Neural crest cell (in vitro differentiated cells): ENCODE measurements at places on chromosomes 3 and 15.
A peak's percentile ranks its signal among the peaks of the same experiment; 100 is the strongest.

DNA sequence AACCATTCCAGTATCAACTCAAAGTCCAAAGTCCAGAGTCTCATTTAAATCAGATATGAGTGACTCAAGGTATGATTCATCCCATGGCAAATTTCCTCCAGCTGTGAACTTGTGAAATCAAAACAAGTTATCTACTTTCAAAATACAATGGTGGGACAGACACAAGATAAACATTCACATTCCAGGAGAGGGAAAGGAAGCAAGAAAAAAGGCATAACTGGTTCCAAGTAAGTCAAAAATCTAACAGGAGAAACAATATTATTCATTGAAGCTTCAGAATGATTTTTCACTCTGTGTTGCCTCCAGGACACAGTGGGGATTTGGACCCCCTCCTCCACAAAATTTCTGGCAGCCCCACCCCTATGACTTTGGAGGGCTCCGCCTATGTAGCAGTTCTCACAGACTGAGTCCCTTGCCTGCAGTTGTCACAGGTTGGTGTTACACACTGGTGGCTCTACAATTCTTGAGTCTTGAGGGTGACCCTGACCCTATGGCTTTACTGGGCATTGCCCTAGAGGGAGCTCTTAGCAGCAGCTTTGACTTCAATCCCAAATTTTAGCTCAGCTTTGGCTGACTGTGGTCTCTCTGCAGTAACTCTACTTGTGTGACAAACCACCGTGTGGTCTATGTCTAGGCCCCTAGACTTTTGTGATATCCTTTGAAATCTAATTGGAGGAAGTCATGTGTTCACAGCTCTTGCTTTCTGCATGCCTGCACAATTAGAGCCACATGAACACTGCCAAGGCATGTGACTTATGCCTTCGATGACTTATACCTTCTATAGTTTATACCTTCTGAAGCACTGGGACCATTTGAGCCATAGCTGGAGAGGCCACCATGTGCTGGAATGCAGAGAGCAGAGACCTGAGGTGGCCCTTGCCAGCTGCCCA, 644.2 kb downstream of the GRM7 start:
- H3K27me3 ChIP-seq, result no peaks in the 10 kb centered on the region
- DNase-seq, result no peak
- H3K4me3 ChIP-seq, result no peak overlapping the region
- H3K27ac ChIP-seq, result no peak overlapping the region

GRCh38 chr3:31767920-31768319, 213.1 kb downstream of the OSBPL10 start:
- DNase-seq, result no peak
- H3K27ac ChIP-seq, result no peak overlapping the region
- H3K27me3 ChIP-seq, result no peaks in the 10 kb centered on the region
- H3K4me1 ChIP-seq, result peaks cover 13% of the 10 kb centered on the region
- no peaks in the 10 kb centered on the region for H3K36me3 ChIP-seq

DNA sequence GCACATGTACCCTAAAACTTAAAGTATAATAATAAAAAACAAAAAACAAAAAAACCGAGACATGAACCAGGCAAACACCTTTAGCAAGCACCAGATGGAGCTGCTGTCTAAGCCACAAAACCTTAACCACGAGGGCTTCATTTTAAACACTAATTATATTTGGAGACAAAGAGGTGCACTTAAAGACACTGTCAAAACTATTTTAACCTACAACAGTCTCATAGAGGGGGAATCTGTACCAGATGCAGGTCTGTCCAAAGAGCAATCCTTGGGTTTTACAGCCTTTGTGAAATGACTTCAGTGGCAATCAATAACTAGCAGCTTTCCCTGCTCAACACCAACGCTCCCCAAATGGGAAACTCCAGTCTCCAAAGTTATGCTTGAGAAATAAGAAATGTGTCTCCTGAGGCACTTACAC, 115.7 kb upstream of the TSPAN3 start:
- H3K36me3 ChIP-seq, result no peaks in the 10 kb centered on the region
- no peak overlapping the region for H3K27ac ChIP-seq
- no peak for DNase-seq
- H3K4me3 ChIP-seq, result no peak overlapping the region

DNA sequence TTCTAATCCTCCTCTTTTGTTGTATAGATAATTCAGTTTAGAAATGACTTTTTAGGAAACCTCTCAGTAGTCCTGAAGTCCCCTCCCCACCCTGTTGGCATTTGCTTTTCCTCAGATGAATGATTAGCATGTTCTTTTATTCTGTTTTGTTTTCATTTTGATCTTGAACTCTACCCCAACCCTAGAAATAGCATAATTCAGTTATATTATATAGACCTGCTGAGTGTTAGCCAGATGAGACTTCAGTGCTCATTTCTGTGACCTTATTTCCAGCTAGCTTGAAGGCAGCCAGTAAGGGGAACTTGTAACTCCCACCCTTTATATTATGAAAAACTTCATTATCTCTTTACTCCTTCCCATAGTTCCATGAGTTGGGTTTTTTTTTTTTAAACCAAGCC, 41.2 kb downstream of the SNRK start:
- H3K4me1 ChIP-seq, result peaks cover 38% of the 10 kb centered on the region
- peaks cover 11% of the 10 kb centered on the region for H3K36me3 ChIP-seq
- no peak overlapping the region for H3K27ac ChIP-seq

DNA sequence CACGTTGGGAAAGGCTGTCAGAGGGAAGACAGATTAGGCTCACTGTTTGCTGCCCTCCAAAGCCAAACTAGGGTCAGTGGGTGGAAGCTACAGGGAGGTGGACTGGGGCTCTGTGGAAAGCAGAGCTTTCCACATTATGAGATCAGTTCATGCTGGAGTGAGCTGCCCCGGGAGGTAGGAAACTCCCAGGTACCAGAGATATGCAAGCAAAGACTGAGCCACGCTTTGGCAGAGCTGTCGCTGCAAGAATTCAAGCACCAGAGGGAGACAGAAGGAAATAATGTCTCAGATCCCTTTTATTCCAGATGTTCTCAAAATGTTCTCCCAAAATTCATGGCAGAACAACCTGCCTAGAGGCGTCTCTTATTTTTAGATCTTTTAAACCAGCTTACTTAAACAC, 286.6 kb downstream of the WDR72 start:
- no peak overlapping the region for H3K27ac ChIP-seq
- DNase-seq, result no peak
- H3K4me1 ChIP-seq, result no peaks in the 10 kb centered on the region
- H3K27me3 ChIP-seq, result no peaks in the 10 kb centered on the region
- no peak overlapping the region for H3K4me3 ChIP-seq

DNA sequence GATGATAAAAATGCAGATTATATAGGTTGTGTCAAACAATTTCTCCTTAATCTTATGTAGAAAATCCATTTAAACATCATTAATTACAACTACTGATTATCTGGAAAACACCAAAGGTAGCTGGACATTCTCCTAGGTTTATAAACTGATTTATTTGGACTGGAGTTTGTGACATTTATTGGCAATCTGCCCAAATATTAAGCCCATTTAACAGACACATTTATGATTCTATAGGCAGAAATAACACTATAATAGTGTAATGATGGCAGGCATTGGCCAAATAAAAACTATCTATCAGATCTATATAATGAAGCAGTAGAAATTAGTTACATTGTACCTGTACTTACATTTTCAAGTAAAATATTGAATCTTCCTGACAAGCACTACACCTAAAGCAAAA, 117.8 kb downstream of the TFDP2 start:
- no peaks in the 10 kb centered on the region for H3K27me3 ChIP-seq
- no peak overlapping the region for H3K27ac ChIP-seq
- DNase-seq, result no peak

- peaks cover 5% of the 10 kb centered on the region for H3K36me3 ChIP-seq
- DNase-seq, result no peak
- peak overlapping the region; percentile 19 for H3K27ac ChIP-seq
- H3K27me3 ChIP-seq, result no peaks in the 10 kb centered on the region
Measured at GRCh38 chr15:90465140-90465929, 64.4 kb upstream of the CRTC3 start.

GRCh38 chr15:40061212-40061901, 22.4 kb upstream of the SRP14 start:
- no peak for DNase-seq
- no peaks in the 10 kb centered on the region for H3K27me3 ChIP-seq
- no peak overlapping the region for H3K27ac ChIP-seq
- no peaks in the 10 kb centered on the region for H3K36me3 ChIP-seq
- peaks cover 13% of the 10 kb centered on the region for H3K4me1 ChIP-seq

DNA sequence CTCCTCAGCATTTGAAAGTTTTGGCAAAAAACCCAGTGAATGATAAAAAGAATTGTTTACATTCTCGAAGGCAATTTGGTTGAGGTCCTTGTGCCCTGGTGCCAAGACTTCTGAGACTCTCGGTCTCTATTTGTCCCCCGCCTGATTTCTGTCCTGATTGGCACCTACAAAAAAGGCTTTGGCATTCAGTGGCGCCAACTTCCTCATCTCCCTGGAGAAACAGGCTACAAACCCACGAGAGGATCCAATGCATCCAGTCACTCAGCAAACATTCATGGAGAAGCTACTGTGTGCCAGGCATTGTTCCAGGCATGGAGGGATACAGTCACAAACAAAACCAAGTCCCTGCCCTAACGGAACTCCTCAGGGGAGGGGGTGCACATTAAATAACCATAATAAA, 42.7 kb downstream of the HES1 start:
- H3K4me3 ChIP-seq, result no peak overlapping the region
- peaks cover 45% of the 10 kb centered on the region for H3K4me1 ChIP-seq
- peaks cover 33% of the 10 kb centered on the region for H3K27me3 ChIP-seq
- DNase-seq, result no peak
- H3K36me3 ChIP-seq, result no peaks in the 10 kb centered on the region
- no peak overlapping the region for H3K27ac ChIP-seq

DNA sequence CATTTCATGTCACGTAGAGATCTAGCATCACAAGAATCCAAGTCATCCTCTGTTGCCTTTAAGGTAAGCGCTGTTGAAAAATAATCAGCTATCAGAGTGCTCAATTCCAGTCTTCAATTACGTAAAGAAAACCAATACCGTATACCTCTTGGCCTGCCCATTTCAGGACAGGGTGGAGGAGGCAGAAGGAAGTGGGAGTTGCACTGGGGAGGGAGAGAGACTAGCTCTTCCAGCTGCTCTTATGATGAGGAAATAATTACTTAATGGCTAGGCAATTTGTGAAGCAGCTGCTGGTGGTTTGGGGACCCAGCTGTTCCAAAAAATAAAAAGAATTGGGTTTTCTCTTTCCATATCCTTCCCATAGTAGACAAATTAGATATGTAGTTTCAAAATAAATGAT, 365.8 kb upstream of the MCTP2 start:
- no peaks in the 10 kb centered on the region for H3K27me3 ChIP-seq
- no peaks in the 10 kb centered on the region for H3K36me3 ChIP-seq
- no peak overlapping the region for H3K4me3 ChIP-seq
- DNase-seq, result no peak
- no peaks in the 10 kb centered on the region for H3K4me1 ChIP-seq

- no peak overlapping the region for H3K4me3 ChIP-seq
- no peak overlapping the region for H3K27ac ChIP-seq
- no peaks in the 10 kb centered on the region for H3K4me1 ChIP-seq
- no peaks in the 10 kb centered on the region for H3K36me3 ChIP-seq
Measured at GRCh38 chr15:65942436-65942835, 73.1 kb downstream of the RAB11A start.

DNA sequence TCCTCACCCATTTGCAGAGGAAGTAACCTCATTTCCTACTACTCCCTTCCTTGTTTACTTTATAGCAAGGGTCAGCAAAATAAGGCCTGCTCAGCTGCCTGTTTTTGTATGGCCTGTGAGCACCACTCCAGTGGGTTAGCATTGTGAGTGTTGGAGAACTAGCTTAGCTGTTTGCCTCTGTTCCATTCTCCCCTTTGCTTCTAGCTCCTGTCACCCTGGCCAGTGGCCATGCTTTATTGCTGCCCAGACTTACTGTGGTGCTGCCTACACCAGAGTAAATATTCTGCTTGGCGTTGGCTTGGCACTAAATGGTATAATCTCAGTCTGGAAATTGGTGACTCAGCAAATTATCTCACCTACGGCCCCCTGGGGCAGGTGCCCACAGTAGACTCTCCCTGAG, 8.8 kb downstream of the PDCD6IP start:
- no peak for DNase-seq
- no peaks in the 10 kb centered on the region for H3K27me3 ChIP-seq
- peak overlapping the region; percentile 48 for H3K27ac ChIP-seq
- peaks cover 9% of the 10 kb centered on the region for H3K4me1 ChIP-seq

DNA sequence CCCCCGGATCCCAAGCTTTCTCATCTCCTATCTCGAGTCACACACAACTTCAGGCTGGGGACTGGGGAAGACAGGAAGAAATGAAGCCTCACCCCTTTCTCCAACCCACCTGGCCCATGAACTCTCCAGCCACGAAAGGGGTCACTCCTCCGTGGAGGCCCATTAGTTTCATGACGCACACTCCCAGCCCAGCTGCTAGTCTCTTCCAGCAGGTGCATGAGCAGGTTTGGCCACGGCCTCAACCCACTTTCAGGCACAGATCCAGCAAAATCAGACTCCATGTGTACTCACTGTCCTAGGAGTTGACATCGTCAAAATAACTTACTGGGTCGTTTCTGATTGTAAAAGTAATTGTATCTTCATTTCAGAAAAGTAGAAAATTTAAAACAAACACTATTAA, 76.6 kb downstream of the C3orf70 start:
- H3K27me3 ChIP-seq, result no peaks in the 10 kb centered on the region
- H3K4me1 ChIP-seq, result peaks cover 5% of the 10 kb centered on the region
- no peak overlapping the region for H3K27ac ChIP-seq
- H3K36me3 ChIP-seq, result peaks cover 3% of the 10 kb centered on the region
- no peak overlapping the region for H3K4me3 ChIP-seq

DNA sequence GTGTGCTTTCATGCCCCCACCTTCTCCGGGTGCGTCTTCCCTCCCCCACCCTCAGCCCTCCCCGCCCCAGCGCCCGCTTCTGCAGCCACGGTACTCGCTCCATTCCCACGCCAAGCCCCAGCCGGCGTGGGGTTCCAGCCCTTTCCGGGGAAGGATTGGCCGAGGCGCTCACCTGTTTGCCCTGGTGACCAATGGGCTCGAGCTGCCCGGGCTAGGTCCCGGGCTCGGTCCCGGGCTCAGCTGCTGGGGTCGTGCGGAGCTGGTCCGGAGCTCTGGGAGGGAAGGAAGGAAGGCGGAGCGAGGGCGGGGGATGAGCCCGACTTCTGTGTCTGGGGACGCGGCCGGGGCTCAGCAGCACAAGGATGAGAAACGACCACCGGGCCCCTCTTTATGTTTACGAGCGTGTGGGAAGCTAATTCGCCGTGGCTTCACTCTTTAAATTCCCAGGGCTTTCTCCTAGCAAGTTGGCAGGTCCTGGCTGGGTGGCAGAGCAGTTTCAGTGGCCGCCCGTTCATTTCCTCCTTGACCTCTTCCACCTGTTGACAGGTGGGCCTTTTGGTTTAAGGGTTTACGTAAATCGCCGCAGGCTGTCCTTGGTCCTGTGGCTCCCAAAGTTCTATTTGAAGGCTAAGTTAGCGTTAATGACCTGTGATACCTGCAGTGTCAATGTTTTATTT, at the start of gene IGSF10:
TSS of gene IGSF10 (minus strand) at position 288 of the 677 bp plus-strand sequence. CDS start 2,352 bp downstream, outside the sequence.
- H3K27ac ChIP-seq, result no peak within 1 kb of the TSS
- peaks cover 52% of the 10 kb centered on the region for H3K27me3 ChIP-seq
- DNase-seq, result peak; percentile 14
- H3K36me3 ChIP-seq, result no peaks in the 10 kb centered on the region

DNA sequence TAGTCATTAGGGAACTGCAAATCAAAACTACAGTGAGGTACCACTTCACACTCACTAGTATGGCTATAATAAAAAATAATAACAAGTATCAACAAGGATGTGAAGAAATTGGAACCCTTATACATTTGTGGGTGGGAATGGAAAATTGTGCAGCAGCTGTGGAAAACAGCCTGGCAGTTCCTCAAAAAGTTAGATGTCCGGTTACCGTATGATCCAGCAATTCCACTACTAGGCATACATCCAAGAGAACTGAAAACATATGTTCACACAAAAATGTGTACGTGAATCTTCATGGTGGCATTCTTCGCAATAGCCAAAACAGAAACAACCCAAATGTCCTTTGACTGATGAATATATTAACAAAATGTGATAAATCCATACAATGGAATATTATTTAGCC, 187.9 kb upstream of the LYSMD4 start:
- no peaks in the 10 kb centered on the region for H3K36me3 ChIP-seq
- H3K27me3 ChIP-seq, result peaks cover 65% of the 10 kb centered on the region
- no peak for DNase-seq
- H3K4me1 ChIP-seq, result peaks cover 10% of the 10 kb centered on the region
- H3K4me3 ChIP-seq, result no peak overlapping the region
